ENCODE measurements at places on chromosomes 1 and 21.

- no peak for DNase-seq
These were observed 100.8 kb upstream of the C1orf174 start for GRCh38 chr1:4000811-4001251.

DNA sequence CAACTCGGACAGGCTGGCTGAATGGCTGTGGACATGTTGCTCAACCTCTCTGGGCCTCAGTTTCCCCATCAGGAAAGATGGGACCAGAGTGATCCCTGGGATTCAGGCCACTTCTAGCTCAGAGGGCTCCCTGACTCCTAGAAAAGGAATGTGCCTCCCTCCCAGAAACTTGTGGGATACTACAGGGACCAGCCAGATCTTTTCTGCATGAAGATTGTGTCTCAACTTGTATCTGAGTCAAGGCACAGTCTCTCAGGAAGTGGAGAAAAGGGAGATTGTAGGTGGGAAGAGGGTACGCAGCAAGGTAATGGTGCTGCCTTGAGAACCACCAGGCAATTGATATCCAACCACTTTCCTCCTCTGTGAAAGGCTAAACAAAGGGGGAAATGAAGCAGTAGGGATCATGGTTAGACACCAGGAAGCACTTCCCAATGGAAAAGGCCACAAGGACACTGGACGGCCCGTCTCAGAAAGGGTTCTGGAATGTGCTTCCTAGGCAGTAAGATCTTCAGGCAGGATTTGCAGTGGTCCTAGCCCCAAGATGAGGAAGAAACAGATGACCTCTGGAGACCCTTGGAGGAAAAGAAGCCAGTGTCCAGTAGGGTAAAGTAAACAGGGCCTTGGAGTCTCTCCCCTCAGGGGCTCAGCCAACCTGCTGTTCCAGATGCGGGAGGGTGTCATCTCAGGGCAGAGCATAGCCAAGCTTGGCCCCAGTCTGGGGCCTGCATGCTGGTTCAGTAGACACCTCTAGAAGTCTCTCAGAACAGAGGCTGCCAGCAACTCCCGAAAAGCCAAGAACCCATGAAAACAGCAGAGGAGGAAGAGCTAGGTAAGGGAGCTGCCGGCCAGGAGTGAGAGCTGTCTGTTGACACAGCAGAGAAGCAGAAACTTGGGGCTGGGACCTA is 16.8 kb downstream of the IFFO2 start:
- peak; percentile 78 for DNase-seq

DNA sequence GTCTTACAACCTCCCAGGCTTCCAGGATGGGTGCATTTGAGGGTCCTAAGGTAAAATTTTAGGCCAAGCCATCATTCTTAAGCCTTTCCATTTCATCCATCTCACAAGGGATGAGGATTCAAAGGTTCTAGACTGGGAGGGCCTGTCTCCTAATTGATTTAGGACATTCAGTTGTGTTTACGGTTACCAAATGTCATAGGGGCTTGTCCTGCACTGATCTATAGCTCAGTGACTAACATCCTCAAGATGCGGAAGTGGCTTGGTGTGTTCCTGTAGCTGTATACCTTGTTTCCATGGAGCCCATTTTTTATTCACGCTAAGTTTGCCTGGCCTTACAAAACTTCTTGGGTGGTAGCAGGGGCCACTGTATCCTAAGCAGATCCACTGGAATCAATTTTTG is 52.8 kb downstream of the DUSP10 start:
- DNase-seq = peak; percentile 33

- DNase-seq = peak; percentile 33
These were observed 412.4 kb downstream of the DISC1 start for GRCh38 chr1:232038706-232039677.

DNA sequence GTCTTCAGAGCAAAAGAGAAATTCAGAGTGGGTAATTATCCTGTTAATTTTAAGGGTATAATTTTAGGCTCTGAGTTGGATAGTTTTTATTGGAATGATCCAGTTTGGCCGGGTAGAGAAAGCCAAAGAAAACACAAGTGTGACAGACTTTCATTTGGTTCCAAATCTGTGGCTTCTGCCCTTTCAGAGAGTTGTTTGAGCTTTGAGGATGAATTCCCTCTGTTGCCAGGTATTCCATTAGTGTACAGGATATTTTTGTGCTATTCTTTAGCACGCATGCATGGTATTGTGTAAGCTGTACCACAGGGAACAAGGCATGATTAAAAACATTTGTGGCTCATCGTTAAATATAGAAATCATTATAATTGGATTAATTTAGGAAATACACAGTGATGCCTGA is 384.4 kb downstream of the ADGRL2 start:
- no peak for DNase-seq

All from EH (cell line).